ENCODE measurements at places on chromosomes 1 and 21.

DNA sequence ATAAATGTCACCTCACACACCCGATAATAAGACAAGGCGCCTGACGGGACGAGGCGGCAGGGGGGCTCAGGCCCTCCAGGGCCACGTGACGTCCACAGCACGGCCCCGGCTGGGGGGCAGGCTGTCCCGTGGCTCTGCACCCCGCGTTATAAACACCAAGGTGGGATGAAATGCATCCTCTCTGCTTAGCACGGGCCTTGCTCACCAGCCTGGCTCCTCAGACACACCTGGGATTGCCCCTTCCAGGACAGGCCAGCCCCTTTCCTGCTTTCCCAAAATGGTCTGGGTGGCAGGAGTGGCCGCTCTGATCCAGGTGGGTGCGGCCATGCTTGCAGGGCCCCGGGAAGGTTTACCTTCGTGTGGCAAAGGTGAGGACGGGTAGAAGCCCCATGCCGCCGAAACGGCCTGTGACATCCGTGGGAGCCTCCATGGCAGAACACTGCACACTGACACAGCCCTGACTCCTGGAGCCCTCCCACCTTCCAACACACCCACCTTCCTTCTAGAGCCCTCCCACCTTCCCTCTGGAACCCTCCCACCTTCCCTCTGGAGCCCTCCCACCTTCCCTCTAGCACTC, 35.9 kb downstream of the SLC19A1 start:
- DNase-seq: no peak

DNA sequence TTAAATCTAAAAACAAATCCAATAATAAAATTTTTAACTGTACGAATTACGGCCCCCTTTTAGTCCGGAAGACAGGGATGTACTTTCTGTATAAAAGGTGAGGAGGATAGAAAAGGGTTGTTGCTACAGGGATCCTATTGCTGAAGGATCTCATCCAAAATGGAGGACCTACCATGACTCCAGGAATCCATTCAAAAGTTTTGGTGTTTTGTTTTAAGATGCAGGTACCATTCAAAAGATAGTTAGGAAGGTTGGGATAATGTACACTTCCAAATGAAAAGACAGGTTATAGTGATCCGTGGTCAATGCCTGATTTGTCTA, 1.3 kb upstream of the ENAH start:
- DNase-seq: no peak

GRCh38 chr1:154943649-154944400, 7.3 kb upstream of the PMVK start:
- no peak for DNase-seq

GRCh38 chr1:69513601-69514000, 54.1 kb upstream of the LRRC7 start:
- no peak for DNase-seq

- DNase-seq: peak; percentile 28
Observed at GRCh38 chr1:111988743-111989453, 570 bp downstream of the KCND3 start.

DNA sequence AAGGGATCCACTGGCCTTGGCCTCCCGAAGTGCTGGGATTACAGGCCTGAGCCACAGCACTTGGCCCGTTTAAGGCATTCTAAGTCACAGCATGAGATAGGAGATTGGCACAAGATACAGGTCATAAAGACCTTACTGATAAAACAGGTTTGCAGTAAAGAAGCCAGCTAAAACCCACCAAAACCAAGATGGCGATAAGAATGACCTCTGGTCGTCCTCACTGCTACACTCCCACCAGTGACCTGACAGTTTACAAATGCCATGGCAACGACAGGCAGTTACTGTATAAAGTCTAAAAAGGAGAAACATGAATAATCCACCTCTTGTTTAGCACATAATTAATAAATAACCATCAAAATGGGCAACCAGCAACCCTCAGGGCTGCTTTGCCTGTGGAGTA, 33.3 kb upstream of the RCC2 start:
- DNase-seq: no peak

DNA sequence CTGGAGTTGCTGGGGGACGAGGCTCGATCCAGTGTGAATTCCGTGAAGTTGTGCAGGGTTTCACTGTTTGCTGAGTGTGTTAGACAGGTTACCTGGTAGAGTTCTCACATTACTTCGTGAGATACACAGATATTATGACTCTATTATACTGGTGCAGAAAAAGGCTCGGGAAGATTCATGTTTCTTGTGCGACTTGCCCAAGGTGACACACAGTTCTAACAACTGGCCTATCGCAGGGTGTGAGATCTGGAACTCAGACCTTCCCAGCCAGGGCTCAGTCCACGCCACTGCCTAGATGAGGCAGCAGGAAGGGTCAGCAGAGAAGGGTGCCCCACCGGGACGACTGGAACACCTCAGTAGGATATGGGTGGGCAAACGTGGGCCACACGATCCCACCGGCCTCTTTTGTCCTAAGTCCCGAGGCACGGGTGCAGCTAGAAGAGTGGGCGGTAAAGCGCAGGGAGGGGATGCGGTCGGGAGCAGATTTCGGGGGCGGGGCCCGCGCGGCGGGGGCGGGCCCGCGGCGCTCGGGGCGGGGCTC, 296 bp upstream of the RNPEP start:
- peak; percentile 67 for DNase-seq

- DNase-seq: no peak
Observed at GRCh38 chr1:8222789-8223188, 95.1 kb upstream of the SLC45A1 start.

DNA sequence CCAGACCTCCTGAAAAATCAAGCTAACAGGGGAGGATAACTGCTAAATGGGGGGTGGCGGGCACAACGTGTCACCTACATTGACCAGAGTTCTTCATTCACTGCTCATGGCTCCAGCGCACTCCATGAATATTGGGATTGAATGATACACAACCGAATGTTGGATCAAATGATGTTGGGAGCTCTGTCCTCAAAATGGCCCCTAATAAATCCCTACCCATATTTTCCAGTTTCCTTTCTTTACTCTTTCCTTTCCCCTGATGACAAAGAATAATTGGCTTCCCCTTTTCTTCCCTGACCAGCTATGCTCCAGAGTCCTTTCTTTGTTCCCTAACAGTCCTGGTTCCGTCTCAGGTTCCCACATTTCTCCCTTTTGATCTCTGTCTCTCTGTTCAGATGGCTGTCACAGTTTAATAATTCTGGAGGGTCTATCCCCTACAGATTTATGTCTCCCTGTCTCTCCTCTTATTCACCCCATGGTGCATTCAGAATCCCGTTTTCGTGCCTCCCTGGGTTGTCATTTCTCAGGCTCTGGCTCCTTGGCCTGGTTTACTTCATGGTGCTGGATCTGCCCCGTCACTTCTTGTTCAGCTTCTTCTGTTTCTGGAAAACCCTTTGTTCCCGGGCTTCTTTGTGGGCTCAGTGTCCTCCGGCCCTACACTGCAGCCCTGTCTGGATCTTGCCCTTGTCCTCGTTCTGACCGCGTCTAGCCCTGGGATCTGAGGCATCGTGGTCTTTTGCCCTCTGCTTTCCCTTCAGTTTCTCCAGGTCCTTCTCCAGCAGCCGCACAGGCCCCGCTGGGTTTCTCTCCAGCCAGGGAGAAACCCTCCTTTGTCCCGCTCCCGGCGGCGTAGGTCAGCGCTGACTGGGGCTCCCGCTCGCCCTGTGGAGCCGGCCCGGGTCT, 78.3 kb downstream of the NDUFS5 start:
- peak; percentile 24 for DNase-seq

- no peak for DNase-seq
Observed at GRCh38 chr21:37595944-37596343, 229.4 kb downstream of the DYRK1A start.

DNA sequence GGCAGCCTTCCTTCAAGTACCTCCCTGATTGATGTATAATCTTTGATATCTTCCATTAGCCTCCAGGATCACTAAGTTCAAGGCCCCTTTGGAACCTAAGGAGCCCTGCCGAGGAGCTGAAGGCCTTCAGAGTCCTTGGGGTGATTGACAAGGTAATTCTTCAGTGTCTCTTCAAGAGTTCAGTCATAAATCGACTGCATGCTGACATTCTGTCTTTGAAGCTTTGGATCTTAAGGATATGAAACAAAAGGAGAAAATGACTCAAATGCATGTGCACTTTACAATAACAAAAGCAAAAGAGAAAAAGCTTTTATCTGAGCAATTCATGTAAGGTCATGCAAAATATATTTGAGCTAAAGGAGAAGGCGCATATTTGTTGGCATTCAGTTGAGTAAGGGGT, 125.3 kb downstream of the RPS6KC1 start:
- no peak for DNase-seq

DNA sequence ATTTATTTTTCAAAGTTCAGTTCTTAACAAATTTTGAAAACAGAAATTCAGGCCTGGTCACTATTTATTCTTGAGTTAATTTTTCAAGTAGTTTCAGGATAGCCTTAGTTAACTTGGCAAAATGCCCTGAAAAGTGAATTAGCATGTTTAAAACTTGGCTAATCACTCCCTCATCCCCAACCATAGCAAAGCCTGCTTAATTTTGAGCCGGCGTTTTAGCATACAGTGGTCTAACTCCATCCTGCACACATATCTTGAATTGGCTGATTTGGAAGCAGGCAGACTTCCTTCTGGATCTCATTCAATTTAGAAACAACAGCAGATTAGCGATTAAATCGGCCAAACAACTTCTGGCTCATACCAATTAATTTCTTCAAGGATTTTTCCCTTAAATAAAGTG, 439.2 kb downstream of the PTBP2 start:
- DNase-seq: no peak

DNA sequence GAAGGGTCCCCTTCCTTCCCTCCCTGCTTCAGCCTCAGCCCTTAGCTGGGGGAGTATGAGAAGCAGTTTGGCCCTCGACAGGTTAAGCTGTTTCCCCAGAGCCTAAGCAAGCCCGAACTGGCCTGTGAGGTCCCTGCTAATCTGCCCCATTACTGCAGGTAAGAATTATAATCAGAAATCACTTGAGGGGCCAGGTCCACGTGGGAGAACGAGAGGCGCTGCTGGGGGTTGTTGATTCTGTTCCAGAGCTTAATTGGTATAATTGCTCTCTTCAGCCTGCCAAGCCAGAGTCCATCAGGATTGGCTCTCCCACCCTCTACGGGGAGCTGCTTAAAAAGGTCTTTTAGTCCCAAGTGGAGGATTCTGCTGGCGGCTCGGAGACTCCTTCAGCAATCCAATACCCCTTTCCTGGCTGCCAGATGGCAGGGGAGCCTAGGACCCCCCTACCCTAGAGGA, 70.8 kb downstream of the UBE2T start:
- no peak for DNase-seq

GRCh38 chr1:161193561-161194235, 5.2 kb downstream of the ADAMTS4 start:
- no peak for DNase-seq

DNA sequence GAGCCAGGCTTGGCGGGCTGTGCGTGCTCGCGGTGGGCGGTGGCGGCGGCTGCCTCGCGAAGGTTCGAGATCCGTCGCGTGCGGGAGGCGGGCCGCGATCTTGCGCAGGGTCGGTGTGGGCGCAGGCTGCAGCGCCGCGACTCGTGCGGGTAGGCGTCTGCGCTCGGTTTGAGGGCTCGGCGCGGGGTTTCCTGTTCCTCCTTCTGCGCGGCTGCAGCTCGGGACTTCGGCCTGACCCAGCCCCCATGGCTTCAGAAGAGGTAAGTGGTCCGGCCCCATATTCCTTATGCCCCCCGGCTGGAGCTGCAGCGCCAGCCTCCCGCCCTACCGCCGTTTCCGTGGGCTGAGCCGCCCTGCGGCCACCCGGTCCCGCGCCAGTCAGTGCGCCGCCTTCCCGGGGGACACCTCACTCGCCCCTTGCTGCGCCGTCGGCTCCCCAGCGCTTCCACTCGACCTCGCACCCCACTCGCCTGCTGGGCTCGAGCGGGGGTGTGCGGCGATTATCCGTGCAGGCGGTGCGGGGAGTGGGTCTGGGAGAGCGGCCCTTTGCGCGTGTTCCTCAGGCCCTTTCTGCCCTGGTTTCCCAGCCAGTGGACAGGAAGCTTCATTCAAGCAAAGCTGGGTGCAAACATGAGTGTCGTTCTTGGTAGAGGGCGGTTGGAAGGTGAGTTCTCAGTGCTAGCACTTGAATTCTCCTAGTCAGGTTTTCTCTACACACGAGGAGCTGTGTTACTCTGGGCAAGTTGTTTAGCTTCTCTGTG, at the start of gene CACYBP:
TSS of gene CACYBP (plus strand) at position 12 of the 761 bp plus-strand sequence. CDS start at position 246, 234 bp downstream.
- peak; percentile 32 for DNase-seq

GRCh38 chr1:87449348-87449963, 120.8 kb downstream of the LMO4 start:
- peak; percentile 14 for DNase-seq

GRCh38 chr1:8665833-8666232, 151.6 kb downstream of the RERE start:
- no peak for DNase-seq

DNA sequence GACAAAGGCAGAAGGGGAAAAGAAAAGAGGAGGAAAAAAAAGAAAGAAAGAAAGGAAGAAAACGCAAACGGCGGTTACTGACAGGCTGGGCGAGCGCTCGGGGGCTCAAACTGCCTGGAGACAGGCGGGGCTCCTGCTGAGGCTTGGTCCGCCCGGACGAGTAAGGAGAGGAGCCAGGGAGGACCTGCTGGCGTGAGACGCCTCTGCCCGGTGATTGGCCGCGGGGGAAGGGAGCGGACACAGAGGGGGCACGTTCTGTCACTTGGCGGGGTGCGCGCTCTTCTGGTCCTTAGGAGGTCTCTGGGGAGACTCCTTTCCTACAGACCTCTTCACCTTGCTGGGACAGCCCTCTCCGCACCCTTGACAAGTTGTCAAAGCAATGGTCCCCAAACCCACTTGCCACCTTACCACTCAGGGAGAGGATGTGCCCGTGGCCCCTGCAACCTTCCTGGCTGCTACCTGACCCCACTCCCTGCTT, 791 bp upstream of the PIK3R3 start:
- no peak for DNase-seq

DNA sequence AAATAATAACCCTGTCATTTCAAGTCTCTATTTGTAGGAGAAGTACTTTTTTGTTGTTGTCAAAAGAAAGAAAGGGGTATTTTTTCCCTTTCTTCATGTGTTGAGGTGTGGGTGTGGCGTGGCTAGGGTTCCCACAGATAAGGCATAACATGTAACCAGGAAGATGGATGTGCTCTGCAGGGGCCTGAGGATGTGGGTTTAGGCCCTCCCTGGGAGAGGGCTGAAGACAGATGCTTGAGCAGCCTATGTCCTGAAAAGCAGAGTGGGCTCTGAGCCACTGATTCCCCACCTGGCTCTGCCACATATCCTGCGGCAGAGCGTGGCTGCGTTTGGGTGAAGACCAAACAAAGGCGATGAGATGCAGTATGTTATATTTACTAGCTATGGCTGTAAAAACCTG, 13.9 kb upstream of the ADAR start:
- no peak for DNase-seq

- no peak for DNase-seq
Observed at GRCh38 chr1:161801955-161802354, 35.8 kb downstream of the ATF6 start.

- no peak for DNase-seq
Observed at GRCh38 chr1:203915811-203916210, 54.4 kb downstream of the SNRPE start.

DNA sequence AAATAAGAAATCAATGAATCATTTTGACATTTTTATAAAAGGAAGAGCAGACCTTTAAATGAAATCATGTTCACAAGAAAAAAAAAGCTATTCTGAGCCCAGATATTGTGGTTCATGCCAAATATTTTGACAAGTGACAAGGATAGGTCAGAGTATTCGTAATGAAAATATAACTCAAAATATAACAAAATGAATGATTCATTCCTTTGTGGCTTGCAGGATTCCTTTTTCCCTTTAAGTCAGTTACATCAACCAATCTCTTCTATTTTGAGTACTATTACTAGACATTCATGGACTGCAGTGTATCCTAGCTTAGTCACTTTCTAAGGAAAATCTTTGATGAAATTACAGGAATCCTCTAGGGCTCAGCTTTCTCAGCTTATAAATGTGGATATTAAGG, 188.7 kb downstream of the COL11A1 start:
- DNase-seq: no peak

Data from prostate gland (tissue), 2 donors.